ENCODE measurements at places on chromosomes 11 and 22.

GRCh38 chr22:43658823-43659222 is 153.3 kb downstream of the EFCAB6 start:
- no peak for DNase-seq

DNA sequence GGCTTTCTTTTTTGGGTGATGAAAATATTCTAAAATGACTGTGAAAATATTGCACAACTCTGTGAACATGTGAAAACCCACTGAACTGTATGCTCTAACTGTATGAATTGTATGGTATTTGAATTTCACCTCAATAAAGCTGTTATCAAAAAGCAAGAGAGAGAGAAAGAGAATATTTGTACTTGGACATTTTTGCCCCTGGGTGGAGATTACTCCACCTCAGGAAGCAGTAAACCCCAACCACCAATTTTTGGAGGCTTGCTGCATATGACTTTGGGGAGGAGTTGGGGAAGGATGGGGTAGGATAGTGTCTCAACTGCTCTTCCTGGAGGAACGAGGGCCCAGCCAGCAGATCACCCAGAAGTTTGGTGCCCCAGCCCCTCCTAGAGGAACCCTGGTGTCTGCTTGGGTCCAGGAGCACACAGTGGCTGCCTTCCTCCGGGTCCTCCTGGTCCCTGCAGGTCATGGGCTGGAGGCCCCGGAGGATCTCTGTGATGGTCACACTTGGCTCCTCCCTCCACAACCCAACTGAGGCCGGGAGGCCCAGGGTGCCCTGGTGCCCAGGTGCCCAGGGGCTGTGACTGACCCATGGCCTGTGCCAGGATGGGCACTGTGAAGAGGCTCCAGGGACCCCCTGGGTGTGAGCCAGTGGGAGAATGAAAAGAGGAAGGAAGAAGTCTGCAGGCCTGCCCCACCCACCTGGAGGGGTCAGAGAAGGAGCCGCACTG is 15.3 kb upstream of the PICK1 start:
- DNase-seq = no peak

- no peak for DNase-seq
These were observed 64.9 kb upstream of the EED start for GRCh38 chr11:86179646-86180064.

GRCh38 chr22:44683237-44683636 is 18.8 kb upstream of the PRR5 start:
- DNase-seq = no peak

GRCh38 chr11:26835611-26836010 is 113.8 kb upstream of the SLC5A12 start:
- DNase-seq = no peak

DNA sequence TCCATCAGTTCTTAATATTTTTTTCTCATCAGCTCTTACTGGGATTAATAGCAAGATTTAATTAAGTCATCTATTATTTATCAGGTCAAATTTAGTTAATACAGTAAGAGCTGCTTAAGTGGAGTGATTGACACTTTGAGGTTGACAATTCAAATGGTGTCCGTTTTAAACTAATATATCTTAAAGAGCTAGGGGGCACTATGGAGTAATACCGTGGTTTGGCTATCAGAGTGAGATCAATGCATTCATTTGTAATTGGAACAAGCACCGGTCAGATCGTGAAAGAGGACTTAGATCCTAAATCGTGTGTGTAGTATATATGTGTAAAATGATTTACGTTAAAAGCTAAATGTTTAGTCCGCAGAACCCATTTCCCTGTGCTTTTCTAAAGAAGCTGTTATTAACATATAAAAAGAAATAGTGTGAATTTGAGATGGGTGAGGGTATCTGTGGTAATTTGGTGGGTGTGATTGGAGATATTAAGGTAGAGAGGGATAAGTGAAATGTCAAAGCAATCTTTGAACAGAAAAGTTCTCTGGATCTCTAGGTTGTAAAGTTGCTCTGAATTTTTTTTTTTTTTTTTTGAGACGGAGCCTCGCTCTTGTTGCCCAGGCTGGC is 2.3 kb downstream of the SIK2 start:
- DNase-seq = peak; percentile 19

DNA sequence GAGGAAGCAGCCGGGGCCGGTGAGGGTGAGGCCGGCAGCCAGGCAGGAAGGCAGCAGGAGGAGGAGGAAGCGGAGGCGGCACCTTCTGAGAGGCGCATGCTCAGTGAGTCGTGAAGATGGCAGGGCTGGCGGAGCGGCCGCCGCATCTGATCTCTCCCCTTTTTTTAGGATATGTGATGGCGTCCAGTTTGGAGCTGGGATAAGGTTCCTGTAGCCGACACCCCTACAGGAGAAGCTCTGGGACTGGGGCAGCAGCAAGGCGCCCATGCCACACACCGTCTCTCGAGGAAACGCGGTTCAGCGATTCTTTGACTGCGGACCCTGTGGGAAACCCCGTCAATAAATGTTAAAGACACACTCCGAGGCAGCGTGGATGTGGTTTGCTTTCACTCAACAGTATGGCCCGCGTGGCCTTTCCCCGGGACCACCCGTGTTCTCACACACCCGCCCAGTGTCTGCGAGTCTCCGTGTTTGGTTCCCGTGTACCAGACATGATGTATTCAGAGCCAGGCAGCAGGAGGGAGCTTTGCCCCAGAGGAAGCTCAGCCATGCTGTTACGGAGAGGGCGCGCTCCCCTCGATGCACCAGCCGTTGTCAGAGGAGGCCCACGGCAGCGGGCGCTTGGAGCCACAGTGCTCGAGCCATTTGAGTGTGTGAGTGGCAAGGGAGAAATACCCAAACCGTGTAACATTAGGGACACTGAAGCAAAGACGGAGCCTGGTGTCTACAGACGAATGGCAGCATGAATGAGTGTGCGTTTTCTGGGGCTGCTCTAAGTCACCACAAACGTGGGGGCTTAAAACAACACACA is 27.7 kb upstream of the PARVB start:
- no peak for DNase-seq

GRCh38 chr11:134591338-134591737 is 179.3 kb upstream of the B3GAT1 start:
- DNase-seq = no peak

DNA sequence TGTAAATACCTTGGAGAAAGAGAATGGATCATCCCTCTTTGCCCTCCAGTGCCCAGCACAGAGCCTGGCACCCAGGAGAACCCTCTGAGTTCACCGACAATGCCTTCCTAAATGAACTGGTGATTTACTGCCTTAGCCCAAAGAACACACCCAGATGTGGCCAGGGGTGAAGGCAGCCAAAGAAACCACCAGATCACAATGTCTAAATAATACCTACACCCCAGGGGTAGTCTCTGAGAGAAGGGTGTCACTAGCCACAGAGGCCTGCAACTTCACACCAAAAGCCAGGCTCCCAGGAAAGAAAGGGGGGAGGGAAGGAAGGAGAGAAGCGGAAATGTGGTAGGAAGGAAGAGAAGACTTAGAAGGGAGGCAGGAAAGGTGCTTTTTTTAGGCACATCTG is 65.7 kb downstream of the RPL27A start:
- no peak for DNase-seq

GRCh38 chr22:27578937-27579617 is 222.5 kb downstream of the MN1 start:
- DNase-seq = no peak

- DNase-seq = no peak
These were observed 556.5 kb downstream of the MN1 start for GRCh38 chr22:27245056-27245455.

DNA sequence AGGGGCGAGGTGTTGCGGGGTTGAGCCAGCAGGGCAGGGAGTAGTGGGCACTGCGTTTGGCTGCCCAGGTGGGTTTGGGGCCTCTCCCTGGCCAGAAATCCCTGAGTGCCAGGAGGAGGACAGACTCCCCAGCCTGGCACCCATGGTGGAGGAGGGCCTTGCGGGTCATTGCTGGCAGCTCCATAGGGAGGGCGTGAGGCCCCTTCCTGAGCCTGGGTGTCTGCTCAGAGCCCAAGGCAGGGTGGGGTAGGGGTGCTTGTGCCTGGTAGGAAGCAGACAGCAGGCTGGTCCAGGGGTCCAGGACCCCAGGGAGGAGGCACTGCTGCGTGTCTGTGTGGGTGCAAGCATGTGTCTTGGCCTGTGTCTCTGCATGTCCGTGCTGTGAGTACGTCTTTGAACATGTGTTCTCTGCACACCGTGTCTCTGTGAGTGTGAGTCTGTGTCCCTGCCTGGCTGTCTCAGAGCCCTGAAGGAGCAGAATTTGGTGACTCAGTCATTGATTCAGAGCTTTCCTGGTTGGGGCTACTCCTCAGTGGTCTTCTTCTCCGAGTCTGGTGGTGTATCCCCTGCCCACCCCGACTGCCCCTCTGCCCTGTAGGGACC is 3.9 kb downstream of the TSPAN4 start:
- no peak for DNase-seq

DNA sequence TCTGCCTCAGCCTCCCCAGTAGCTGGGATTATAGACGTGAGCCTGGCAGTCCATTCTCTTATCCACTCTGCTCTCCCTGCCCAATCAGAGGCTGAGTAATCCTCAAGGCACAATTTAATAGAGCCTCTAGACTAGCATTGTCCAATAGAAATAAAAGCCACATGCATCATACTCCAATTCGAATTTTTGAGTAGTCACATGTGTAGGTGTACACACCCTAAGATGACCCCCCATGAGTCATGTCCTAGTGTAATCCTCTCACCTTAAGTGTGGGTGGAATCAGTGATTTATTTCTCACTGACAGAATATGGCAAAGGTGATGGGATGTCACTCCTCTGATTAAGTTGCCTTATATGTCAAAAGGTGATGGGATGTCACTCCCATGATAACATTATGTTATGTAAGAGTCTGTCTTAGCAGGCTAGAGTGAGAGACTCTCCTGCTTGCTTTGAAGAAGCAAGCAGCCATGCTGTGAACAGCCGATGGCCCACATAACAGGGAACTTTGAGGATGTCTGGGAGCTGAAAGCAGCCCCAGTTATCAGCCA is 61.3 kb downstream of the MN1 start:
- no peak for DNase-seq

- DNase-seq = no peak
These were observed 31.0 kb downstream of the SLC22A6 start for GRCh38 chr11:62953811-62954210.

- no peak for DNase-seq
These were observed 24.7 kb downstream of the LAYN start for GRCh38 chr11:111565114-111565720.

DNA sequence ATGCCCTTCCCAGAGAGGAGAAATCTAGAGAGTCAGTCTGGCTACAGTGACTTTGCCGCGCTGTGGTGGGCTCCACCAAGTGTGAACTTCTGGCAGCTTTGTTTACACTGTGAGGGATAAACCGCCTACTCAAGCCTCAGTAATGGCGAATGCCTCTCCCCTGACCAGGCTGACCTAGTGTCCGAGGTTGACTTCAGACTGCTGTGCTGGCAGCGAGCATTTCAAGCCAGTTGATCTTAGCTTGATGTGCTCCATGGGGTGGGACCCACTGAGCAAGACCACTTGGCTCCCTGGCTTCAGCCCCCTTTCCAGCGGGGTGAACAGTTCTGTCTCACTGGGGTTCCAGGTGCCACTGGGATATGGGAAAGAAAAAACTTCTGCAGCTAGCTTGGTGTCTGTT is 38.6 kb upstream of the PTH start:
- DNase-seq = no peak

DNA sequence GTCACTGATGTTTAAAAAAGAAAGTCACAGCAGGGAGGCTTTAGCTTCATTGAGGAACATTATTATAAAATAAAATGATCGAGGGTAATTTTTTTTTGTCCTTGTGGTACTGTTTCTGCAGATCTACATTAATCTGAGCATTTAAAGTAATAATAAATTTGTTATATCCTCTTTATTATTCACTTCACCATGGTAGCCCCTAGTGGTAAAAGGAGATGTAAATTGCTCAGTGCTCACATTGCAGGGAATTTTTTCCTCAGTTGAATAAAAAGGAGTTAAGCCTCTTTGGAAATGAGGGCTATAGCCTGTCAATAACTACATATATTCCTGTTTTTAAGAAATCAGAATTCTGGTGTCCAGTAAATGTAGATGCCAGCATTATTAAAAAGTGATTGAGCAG is 99.7 kb upstream of the VPREB1 start:
- DNase-seq = no peak

- no peak for DNase-seq
These were observed 889 bp downstream of the PLAAT4 start for GRCh38 chr11:63537293-63538101.

DNA sequence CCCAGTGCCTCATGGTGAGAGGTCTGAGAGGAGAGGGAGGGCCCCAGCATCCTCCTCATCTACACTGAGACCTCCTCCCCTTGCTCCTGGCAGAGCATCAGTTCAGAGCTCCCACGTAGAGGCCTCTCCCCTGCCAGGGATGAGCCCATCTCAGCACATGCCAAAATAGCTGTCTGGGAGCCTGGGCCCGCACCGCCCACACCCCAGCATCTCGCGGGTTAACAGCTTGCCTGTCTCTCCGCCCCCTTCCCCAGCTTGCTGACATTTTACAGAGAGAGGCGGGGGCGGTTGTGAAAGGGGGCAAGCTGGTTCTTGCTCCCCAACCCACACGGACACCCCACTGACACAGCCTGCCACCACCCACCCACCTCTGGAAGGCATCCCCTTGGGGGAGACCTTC is 6.4 kb downstream of the DGKZ start:
- no peak for DNase-seq

- DNase-seq = no peak
These were observed 145.3 kb upstream of the CTSC start for GRCh38 chr11:88482871-88483301.

- DNase-seq = no peak
These were observed 583 bp downstream of the P4HA3 start for GRCh38 chr11:74310857-74311256.

DNA sequence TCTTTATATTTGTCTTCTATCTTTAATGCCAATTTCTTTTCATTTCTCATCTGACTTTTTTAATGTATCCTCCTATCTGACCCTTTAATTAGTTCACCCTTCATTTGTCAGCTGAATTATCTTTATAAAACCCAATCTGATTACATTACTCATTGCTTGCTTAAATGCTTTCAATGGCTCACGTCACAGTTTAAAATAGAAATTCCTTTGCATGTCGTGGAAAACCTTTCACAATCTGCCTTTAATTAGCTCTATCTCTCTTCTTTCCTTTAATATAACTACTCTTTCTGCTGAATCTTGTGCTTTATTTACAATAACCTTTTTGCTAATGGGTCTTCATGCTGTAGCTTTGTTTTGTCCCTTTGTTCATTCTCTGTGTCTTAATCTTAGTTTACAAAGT is 125.7 kb downstream of the DYNC2H1 start:
- no peak for DNase-seq

DNA sequence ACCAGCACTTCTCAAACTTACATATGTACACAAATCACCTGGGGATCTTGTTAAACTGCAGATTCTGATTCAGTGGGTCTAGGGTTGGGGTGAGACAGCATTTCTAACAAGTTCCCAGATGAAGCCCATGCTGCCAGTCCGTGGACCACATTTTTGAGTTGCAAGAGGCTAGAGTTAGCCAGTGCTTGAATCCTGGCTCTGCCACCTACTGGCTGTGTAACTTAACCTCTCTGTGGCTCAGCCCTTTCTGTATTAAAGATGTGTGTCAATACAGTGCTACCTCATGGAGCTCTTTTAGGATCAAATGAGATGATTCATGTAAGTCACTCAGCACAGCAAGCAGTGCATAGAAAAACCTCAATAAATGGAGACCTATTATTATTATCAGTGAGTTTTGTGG is 90.2 kb upstream of the ISX start:
- no peak for DNase-seq

- no peak for DNase-seq
These were observed 806.7 kb downstream of the NTM start for GRCh38 chr11:132177106-132177505.

GRCh38 chr11:68038718-68039525 is at the start of gene TCIRG1:
Gene TCIRG1 (plus strand): TSS chr11:68039025. CDS start chr11:68041272, 2,247 bp downstream.
- DNase-seq = no peak

- no peak for DNase-seq
These were observed 754 bp downstream of the NUP50 start for GRCh38 chr22:45164270-45165088.
